IMR-90 (cell line): ENCODE measurements at places on chromosomes 11 and 22. TPM values are rescaled to one million over a fixed set of nuclear protein-coding genes. Genes with fewer than 3 reads are reported as not detected.
A peak's percentile ranks its signal among the peaks of the same experiment; 100 is the strongest.

WBP2NL gene
- not detected in 2 replicates for total RNA-seq

- DNase-seq, result peak; percentile 72
These were observed 20.8 kb upstream of the ZBED5 start for GRCh38 chr11:10878408-10879214.

- DNase-seq, result no peak
These were observed 3.1 kb downstream of the MRGPRG start for GRCh38 chr11:3215346-3216026.

NARS2 gene
- 15.8 and 16.4 TPM in 2 replicates for total RNA-seq

DNA sequence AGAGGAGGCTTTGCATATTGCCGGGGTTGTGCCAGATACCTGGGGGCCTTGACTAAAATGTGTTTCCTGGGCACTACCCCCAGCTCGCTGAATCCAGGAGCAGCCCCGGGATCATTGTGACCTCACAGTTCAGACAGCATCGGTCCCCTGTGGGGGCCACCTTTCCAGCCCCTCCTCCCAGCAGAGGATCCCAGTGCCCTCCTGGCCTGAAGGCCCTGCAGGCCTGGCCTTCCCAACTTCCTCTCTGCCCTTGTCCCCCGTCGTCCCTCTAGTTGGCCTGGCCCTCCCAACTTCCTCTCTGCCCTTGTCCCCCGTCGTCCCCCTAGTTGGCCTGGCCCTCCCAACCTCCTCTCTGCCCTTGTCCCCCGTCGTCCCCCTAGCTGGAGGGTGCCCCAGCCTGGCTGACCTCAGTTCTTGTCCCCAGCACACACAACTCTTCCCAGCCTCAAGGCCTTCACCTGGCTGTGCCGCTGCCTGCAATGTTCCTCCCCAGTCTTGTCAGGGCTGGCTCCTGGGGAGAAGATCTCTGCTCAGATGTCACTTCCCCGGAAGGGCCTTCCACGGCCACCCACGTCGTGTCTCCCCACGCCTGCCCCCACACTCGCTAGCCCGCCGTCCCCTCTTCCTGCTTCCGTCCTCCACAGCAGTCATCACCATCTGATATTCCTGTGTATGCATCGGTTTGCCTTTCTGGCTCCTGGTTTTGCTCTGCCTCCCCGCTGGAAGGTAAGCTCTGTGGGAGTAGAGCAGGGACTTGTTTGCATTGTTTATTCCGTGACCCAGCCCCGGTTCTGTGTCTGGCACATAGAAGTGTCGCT is 12.6 kb upstream of the ANO1 start:
- no peak for DNase-seq

OR51A7 gene
- not detected in 2 replicates for total RNA-seq

DNA sequence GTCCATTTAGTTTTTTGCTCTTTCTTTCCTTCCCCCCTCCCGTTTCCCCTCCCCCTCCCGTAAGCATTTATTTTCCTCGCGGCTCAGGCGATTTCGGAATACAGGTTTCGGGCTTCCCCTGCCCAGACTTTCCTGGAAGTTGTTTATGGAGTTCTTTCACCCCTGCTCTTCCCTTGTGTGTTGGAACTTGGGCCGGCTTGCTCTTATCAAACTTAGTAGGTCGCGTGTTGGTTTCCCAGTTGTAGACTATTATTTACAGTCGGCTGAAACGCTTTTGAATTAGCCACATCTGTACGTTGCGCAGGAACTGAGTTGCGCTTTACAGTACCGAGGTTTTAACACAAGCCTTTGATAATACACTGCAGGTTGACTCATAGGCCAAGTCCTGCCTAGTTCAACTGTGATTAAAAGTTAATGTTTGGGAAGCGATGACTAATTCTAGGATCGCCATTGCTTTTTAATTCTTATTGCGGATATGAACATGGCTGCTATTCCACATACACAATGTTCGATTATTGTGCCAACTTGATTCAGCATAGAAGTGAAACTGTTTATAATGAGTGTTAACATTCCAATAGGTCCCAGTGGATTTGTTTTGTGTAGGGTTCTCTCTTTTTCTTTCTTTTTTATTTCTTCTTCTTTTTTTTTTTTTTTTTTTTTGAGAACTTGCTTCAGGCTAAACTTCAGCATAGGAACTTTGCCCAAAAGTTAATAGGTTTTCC is 1.7 kb downstream of the YAP1 start:
- DNase-seq, result peak; percentile 94

PSMD13 gene
- 217 and 232 TPM in 2 replicates for total RNA-seq

GRCh38 chr22:47245786-47246185 is 483.3 kb downstream of the TBC1D22A start:
- no peak for DNase-seq

GRCh38 chr11:2202900-2203439 is 31.4 kb upstream of the TH start:
- DNase-seq, result no peak

GRCh38 chr11:67731583-67731982 is 57.2 kb upstream of the ALDH3B2 start:
- DNase-seq, result no peak

DNA sequence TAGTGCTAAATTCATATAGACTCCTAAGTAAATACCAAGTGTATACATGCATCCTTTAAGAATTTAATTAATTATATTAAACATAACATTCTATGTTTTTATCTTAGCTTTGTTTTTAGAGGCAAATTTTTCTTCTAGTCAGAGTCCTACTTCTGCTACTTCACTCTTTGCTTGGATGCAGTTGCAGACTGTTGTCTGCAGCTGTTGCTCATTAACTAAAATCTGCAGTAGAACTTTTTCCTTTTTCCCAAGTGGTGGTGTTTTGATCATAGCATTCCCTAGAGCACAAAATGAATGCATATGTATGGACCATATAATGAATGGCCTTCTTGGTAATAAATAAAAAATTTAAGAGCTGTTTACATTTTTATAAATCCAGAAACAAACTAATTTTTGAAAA is 198.3 kb downstream of the CASP12 start:
- DNase-seq, result no peak

- no peak for DNase-seq
These were observed 12.3 kb upstream of the OR56A3 start for GRCh38 chr11:5929571-5930368.

DNA sequence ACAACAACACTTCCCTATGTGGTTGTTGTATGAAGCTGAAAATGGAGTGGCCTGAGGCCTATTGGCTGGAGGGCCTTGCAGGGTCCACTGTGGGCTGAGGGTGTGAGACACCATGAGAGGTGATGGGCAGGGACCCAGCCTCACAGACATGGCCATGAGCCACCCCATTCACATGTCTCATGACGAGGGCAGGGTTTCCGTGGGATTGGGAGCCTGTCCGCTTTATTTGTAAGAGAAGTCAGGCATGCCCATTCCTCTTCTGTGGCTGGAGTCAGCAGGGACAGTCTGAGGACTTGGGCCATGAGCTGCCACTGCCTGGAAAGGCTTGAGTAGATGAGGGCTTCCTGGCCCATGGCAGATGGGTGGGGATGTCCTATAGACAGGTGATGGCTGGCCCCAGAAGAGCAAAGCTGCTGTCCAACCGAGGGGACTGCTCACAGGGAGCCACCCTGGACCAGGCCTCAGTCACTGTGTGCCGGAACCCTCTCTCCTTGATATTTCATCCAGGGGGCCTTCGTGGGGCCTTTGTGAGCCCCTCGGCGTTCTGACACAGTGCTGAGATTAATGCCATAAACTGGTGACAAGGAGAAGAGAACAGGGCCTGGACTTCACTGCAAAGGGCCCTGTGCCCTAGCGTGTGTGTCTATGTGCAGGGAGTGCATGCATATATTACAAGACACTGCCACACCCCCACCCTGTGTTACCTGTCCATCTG is 971.9 kb downstream of the BRD1 start:
- no peak for DNase-seq

DNA sequence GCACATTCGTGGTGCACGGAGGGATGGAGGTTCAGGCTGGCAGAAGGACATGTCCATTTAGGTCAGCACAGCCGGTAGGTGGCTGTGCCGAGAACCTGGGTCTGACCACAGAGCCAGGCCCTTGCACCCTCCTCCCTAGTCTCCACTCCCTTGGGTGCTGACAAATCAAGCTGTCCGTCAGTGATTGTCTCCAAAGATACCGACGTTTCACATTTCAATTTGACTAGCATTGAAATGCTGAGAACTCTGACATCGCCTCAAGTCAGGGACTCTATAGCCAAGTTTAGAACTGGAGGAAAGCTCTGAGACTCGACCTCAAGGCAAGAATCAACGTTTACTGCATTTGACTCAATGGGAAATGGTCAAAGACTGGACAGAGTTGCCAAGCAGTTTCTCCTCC is 1321.1 kb downstream of the TBC1D22A start:
- no peak for DNase-seq

GRCh38 chr22:38403812-38404211 is 51.2 kb downstream of the KCNJ4 start:
- DNase-seq, result no peak

RELA gene
- total RNA-seq, result 8.6 and 8.9 TPM in 2 replicates

APOL3 gene
- total RNA-seq, result 1.7 and 2.3 TPM in 2 replicates

GRCh38 chr22:19704355-19705015 is 9.8 kb upstream of the SEPTIN5 start:
- no peak for DNase-seq

DNA sequence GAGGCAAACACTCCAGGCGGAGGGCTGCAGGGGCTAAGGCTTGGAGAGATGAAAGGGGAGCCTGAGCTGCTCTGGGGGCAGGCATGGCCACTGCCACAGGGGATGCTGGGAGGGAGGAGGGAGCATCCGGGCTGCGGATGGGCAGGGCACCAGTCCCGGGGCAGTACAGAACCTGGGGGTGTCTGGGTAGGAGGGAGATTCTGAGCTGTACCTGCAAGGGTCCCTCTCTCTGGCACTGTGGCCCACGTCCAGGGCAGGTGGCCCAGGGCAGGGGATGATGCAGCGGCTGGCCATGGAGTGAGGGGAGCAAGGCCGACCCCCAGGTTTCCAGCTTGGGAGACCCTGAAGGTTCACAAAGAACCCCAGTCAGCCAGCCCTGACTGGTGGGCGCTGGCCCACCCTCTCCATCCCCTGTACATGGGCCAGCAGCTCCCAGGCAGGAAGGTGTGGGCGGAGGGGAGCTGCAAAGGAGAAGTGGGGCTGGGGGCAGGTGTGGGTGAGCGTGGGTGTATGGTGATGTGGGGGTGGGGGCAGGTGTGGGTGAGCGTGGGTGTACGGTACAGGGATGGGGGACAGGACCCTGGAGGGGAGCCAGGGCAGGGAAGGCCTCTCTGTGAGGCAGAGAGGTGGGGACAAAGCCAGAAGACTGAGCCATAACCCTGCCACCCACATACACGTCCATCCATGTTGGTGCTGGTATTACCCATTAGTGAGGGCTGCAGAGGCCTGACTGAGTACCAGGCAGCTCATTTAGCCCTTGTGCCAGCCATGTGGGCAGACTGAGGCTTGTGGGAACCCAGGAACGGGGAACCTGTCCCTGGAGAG is 2.2 kb upstream of the TNFRSF13C start:
- DNase-seq, result no peak

AGBL2 gene
- total RNA-seq, result 0.36 and 0.56 TPM in 2 replicates

GRCh38 chr22:28728002-28728401 is 13.6 kb downstream of the CHEK2 start:
- DNase-seq, result no peak

LIF gene
- 79.4 and 130 TPM in 2 replicates for total RNA-seq

DNA sequence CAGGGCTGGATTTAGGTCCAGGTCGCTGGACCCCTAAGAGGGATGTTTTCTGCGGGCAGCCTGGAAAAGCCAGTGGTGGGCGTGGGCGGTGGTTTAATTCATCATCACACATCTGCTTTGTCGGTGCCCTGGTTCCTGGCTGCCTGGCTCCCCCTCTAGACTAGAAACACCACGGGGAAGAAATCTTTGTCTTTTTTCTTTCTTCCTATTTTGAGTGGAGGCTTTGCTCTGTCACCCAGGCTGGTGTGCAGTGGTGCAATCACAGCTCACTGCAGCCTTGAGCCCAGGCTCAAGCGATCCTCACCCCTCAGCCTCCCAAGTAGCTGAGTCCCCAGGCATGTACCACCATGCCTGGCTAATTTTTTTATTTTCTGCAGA is 86.6 kb upstream of the LINC01488 start:
- DNase-seq, result no peak

GRCh38 chr11:30453705-30454104 is 130.8 kb downstream of the ARL14EP start:
- no peak for DNase-seq

DNA sequence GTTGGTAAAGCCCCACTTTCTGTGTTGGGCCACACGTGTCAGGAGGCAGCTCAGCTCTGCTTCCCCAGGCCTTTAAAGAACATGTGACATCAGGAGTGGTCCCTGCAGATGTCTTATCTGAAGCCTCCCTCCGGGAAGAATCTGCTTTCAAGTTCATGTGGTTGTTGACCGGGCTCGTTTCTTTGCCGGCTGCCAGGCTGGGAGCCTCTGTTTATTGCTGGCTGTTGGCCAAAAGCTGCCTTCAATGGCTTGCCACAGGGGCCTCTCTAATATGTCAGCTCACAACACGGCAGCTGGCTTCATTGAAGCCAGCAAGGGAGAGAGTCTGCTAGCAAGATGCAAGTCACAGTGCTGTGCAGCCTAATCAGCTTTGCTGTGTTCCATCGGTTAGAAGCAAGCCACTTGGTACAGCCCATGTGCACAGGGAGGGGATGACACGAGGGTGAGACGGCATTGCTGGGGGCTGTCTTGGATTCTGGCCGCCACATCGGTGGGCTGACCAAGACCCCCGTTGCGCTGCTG is 14.6 kb downstream of the MRGPRF start:
- peak; percentile 12 for DNase-seq

TRIM48 gene
- not detected in 2 replicates for total RNA-seq

DNA sequence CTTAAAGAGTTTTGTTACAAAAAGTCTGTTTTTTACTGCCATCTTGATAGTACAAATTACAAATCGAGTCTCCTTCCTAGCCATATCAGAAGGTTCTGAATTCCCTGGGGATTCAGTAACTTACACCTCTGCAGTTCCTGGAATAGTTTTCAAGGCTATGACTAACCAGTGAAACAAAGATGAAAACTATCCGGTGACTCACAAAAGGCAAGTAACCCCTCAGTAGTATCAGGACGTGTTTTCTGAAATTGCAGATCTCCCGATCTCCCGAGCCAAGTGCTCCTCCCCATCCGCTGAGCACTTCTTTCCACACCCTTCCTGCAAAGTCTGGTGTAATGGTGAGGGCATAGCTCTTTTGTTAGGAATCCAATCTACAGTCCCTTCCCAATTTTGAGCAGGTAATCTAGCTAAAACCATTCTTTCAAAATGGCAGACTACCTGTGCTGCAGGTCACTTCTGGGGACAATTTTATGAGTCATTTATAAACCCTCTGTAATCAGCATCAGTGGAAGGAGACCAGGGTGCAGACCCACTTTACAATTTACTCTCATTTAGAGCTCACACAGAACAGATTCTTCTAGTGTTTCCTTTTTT is 7.7 kb downstream of the E2F8 start:
- DNase-seq, result peak; percentile 87

RFPL1 gene
- not detected in 2 replicates for total RNA-seq

DNA sequence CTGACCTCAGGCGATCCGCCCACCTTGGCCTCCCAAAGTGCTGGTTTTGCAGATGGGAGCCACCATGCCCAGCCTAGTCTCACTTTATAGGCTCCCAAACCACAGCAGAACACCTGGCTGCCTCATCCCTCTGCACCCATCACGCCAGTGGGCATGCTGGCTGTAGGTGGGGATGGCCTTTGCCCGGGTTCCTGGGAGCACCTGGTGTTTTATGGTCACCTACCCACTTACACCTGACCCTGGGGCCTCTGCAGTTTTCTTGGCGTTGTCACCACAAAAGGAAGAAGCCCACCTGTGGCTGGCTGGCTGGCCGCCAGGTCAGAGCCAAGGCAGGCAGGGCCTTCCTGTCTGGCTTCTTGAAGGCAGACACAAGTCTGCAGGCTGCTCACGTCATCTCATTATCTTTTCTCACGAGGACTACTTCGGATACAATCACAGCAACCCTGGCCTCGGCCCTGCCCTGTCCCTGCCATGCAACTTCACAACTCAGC is 8.2 kb downstream of the RRP7A start:
- no peak for DNase-seq

- DNase-seq, result no peak
These were observed 3.4 kb downstream of the PTGDR2 start for GRCh38 chr11:60852117-60852981.

OR52H1 gene
- 0.18 and 0.28 TPM in 2 replicates for total RNA-seq
